ENCODE measurements at places on chromosomes 3 and 15.

DNA sequence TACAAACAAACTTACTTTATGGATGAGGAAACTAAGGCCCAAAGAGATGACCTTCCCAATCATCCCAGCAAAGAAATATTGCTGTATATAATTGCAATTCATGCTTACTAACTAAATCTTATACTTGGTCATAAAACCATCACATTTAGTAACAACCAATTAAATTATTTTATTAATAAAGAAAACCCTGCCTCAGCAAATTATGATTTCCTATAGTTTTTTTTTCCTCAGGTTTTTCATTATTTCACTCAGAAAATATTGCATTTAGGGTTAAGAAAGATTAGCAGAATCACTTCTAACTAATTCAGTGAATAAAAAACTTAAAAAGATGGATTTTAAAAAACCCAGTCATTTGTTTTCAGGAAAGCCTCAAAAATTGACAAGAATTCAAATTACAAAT, 86.5 kb upstream of the GADL1 start:
- DNase-seq: no peak

DNA sequence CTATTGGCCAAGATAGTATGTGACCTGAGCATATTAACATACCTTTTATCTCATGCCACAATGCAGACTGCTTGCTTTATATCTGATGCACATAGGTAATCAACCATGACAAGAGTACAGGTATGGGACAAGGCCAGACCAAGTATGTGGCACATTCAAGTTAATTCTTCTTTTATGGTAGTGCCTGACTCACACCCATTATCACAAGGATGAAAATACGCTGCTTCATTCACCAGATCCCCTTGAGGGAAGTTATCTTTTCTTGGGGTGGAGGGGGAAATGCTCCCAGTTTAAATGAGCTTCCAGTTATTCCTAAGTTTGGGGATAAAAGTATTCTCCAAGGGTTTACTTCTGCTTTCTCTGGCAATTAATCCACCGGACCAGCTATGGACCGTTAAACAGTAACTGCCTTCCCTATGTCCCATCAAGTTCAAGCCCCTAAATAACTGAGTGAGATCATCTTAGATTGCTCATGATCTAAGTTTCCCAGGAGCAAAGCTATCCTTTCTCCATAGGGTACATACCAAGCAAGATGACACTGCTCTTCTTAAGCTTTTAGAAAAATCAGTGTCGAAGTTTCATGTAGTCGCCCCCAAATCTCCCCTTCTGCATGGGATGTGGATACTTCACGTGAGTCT, 1.9 kb downstream of the COL8A1 start:
- DNase-seq: peak; percentile 75

GRCh38 chr3:23199649-23200048, 3.5 kb upstream of the UBE2E2 start:
- no peak for DNase-seq

DNA sequence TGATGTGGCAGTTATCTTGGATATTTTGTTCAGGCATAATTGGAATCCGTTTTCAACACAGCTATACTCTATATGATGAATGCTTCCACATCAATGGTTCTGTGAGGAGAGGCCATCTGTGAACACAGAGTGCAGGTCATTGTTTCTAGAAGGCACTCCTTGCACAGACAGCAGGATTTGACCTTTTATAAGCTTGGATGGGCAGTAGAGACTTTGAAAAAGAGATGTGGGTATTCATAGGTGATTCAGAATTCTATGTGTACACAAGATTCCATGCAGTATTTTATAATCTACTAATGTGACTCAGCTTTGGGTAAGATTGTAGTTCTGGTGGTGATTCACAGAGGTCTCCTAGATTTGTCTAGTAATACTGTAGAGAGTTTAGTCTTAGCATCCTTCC, 12.5 kb downstream of the ARPP21 start:
- peak; percentile 84 for DNase-seq

All from RCC 7860 (cell line).